Upper lobe of left lung (tissue), 6 donors: ENCODE measurements at places on chromosomes 5 and 9.

- DNase-seq = no peak
Observed at GRCh38 chr5:143258559-143259253, 144.8 kb downstream of the NR3C1 start.

DNA sequence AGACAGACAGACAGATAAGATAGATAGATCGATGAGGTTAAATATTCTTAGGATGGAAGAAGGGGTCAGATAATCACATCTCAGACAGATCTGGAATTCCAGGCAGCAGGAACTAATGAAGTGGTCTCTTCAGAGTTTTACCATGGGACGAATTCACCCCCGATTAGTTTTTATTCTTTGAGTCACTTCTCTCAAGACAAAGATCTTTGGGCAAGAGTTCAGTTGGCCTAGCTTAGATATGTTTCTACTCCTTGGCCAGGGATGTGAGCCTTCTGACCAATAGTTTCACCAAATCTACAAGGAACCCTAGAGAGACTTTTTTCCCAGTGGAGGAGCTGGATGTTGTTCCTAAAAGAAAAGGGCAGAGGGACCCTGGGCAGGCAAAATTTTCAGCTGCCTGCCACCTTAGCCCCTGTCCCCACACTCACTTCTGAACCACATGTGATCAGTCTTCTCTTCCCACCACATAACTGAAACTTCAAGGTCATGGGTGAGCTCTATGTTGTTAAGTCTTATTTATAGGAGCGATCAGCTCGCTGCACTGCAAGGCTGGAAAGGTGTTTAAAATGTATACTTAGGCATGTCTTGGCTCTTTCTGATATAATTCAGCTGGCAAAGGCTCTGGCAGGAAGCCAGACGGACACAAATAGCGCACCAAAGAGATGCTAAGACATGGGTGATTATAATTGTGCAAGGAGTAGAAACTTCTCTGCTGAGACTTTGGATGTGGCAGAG lies 132.9 kb downstream of the PALM2AKAP2 start:
- no peak for DNase-seq

DNA sequence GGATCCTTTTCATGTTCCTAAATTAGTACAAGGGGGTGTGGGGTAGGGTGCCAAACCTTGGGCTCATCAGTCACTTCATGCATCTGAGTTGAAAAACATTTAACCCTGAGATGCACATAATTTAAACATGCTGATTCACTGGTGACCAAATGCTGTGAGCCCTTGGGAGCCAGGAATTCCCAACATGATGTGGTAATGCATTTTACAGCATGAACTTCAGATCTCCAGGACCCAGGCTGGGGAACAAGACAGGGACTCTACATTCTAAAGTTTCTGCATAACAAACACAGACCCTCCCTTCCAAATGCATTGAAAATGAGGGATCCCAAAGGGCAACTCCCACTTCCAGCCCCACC lies 322.2 kb downstream of the NDUFS4 start:
- DNase-seq = no peak

DNA sequence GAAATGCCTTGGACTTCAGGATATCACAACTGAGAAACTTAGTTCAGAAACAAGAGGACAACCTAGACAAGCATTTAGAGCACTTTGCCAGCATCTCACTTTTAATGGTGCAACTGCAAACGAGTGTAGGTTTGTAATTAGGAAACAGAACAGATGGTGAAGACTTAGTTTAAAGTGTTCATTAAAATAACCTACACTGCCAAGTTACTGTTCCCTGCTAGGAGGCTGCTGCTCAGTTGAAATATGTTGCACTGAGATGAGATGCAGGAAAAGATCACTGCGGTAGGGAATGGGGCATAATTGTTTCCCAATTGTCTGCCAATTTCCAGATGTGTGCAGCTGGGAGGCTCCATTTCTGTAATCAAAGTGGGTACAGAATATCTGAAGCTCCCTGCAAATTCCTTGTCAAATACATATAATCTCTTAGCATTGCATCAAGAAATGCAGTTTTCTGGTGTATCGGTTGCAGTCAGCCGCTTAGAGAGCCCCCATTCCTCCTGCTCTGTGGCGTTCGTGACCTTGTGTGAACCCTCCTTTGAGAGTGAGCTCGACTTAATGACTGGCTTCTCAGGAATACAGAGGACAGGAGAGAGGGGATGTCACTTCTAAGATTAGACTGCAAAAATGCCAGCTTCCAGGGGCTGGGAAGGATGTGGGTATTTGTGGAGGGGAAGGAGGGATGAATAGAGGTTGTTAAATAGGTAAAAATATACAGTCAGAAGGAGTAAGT lies 448.9 kb downstream of the MED10 start:
- DNase-seq = no peak

GRCh38 chr9:84860249-84861115 lies 191.0 kb downstream of the NTRK2 start:
- no peak for DNase-seq

DNA sequence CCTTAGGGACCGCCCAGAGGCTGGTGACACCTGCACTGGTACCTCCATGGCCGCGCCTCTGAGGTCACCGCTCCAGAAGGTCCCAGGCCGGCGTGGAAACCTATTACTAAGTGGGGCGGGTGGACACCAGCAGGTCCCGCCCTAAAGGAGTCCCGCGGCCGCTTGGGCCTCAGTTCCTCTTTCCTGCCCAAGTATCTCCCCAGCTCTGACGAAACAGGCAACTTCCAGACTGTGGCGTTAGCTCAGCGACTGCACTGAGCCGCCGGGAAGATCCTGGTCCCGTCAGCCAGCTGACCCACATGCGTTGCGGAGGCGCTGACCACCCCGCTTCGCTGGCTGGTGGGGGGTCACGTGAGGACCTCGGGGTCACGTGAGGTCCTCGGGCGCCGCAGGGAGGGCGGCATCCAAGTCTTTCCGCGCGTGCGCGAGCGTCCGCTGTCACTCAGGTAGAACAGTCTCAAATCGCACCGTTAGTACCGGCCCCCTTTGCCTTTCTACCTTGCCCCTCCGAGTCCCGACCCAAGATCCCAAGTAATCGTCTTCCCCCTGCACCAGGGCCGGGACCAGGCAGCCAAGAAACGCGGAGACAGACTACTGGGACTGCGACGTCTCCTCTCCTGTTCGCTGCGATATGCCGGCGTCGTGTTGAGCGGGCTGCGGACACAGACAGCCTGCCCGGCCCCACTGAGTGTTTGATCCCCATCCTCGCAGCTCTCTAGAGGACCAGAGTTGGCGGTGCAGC lies 53.7 kb upstream of the KDM4C start:
- DNase-seq = peak; percentile 96

GRCh38 chr5:158847772-158848171 lies 251.9 kb downstream of the EBF1 start:
- no peak for DNase-seq

DNA sequence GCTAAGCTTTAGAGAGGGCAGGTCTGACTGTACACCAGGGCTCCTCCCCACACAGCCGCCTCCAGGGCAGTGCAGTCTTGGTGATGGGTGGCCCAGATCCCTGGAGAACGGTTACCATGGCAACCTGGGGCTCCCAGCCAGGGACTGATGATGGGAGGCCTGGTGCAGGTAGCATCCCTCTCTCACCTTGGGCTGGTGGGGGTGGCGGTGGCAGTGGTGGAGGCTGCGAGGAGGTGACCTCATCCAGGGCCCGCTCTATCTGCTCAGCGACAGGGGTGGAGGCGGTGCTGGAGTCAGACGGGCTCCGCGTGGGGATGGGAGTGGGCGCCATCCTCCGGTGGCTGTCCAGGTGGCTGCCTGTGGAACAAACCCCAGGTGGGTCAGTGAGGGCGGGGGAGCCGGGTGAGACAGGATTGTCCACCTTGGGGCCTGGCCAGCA lies 12.3 kb downstream of the PRR7 start:
- no peak for DNase-seq

GRCh38 chr9:123099042-123099441 lies 65.6 kb downstream of the GPR21 start:
- no peak for DNase-seq

DNA sequence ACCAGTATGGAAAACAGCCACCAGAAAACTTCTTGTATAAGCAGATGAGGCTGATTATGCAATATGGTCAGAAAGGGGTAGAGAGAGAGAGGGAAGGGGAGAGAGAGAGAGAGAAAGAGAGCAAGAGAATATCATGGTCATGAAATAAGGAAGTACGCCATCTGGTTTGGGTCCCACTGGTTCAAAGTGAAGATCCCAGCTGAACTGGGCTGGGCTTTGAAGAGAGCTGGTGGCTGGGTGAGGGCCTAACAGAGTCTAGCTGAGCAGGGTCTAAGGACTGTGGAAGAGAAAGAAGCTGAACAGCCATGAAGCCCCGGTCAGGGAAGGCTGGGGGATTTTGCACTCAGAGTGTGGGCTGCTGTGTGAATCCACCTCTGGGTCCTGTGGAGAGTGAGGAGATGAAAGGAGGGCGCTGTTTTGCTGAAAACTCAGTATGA lies 14.6 kb downstream of the TRIM14 start:
- DNase-seq = no peak

- no peak for DNase-seq
Observed at GRCh38 chr5:158700231-158701006, 399.3 kb downstream of the EBF1 start.

GRCh38 chr5:160324886-160325285 lies 12.5 kb upstream of the CCNJL start:
- no peak for DNase-seq

- no peak for DNase-seq
Observed at GRCh38 chr5:82096249-82096648, 124.4 kb downstream of the ATG10 start.

- peak; percentile 98 for DNase-seq
Observed at GRCh38 chr9:136439481-136440408, at the start of gene INPP5E. Gene INPP5E, minus strand, starts transcription at chr9:136439845. Its CDS starts 426 bp downstream, at chr9:136439419.

- DNase-seq = no peak
Observed at GRCh38 chr5:33843579-33843978, 48.2 kb downstream of the ADAMTS12 start.

GRCh38 chr9:95107001-95107749 lies 210.3 kb downstream of the FANCC start:
- DNase-seq = no peak

DNA sequence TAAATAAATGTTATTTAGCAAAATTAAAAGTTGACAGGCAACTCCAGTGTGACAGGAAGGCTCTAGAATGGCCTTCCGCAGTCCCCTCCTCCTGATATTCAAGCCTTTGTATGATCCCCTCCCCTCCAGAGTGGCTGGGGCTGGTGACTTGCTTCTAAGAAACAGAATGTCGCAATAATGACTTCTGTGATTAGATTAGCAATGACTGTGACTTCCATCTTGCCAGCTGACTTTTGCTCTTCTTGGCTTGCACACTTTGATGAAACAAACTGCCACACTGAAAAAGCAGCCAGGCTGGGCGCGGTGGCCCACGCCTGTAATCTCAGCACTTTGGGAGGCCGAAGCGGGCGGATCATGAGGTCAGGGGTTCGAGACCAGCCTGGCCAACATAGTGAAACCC lies 106.5 kb upstream of the LARP1 start:
- no peak for DNase-seq

DNA sequence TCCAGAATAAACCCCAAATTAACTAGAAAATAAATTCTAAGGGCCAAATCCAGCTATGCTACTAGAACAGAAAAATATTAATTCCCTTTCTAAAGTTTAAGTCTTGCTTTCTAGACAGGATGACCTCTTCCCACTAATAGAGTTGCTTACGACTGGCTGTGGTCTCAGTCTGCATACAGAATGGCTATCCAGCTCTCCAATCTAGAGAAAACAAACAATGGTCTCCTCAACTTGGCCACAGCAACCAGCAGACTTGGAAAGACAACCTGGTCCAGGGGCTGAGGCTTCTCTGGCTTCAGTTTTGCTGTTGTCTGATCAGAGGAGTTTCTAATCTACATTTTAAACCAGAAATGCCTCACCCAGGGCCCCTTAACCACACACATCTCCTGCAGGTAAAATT lies 28.9 kb downstream of the RASEF start:
- no peak for DNase-seq

DNA sequence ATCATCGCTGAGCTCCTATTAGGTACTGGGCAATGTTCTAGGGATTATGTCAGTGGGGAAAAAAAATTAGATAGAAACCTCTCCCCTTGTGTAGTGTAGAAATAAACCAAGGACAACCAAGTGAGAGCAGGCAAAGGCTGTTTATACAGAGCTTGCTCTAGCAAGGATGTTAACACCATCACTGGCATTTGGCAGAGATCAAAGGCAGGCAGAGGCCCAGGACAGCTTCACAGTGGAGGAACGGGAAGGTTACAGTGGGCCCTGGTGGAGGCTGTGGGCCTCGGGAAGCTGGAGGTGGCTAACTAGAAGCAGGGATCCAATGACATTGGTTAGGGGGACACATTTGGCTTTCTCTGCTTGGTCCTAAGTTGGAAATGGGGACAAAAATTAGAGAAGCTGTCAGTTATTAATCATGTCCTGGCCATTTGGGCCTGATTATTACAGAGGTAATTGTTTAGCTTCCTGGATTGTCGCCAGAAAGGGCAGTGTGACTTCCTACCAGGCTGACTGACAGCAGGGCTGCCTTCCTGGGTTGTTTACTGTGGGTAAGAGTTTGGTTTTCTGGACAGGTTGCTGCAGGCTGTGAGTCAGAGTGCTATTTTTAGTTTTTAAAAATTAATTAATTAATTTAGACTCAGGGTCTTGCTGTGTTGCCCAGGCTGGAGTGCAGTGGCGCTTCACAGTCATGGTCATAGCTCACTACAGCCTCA lies 259.3 kb downstream of the ROR2 start:
- no peak for DNase-seq

- DNase-seq = no peak
Observed at GRCh38 chr5:166719991-166720390, 1571.5 kb upstream of the WWC1 start.

- DNase-seq = no peak
Observed at GRCh38 chr9:79684711-79685575, 113.2 kb downstream of the TLE4 start.

DNA sequence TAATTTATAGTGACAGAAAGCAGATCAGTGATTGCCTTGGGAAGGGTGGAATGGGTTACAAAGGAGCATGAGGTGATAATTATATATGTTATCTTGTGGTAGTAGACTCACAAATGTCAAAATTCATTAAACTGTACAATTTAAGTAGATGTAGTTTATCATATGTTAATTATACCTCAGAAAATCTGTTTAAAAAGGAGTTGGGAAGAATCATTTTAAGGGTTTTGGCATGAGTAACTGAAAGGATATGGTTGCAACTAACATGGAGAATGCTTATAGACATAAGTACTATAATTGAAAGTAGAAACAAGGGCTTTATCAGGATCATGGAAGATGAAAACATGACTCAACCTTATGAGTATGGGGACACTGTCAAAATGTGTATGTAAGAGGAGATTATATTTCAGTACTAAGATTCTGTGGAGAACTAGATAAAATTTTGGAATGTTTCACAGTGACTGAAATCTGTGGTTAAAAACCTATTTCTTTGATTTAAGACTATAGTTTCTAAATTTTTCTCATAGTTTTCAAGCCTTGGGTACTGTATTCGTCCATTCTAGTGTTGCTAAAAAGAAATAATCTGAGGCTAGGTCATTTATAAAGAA lies 73.3 kb downstream of the FCHO2 start:
- DNase-seq = no peak

GRCh38 chr5:14946815-14947620 lies 75.4 kb upstream of the ANKH start:
- no peak for DNase-seq

- DNase-seq = no peak
Observed at GRCh38 chr9:87494970-87495471, 2.6 kb upstream of the DAPK1 start.

GRCh38 chr9:81581986-81582385 lies 107.4 kb downstream of the TLE1 start:
- no peak for DNase-seq

GRCh38 chr9:79686381-79687130 lies 114.8 kb downstream of the TLE4 start:
- DNase-seq = no peak

GRCh38 chr5:56791396-56791795 lies 24.0 kb upstream of the MAP3K1 start:
- no peak for DNase-seq
